ENCODE measurements at places on chromosomes 5 and 9.

GRCh38 chr5:67792891-67793290 lies 422.7 kb upstream of the PIK3R1 start:
- no peak overlapping the region for H3K27ac ChIP-seq
- H3K27me3 ChIP-seq, result no peaks in the 10 kb centered on the region
- H3K36me3 ChIP-seq, result no peaks in the 10 kb centered on the region
- no peaks in the 10 kb centered on the region for H3K4me1 ChIP-seq

DNA sequence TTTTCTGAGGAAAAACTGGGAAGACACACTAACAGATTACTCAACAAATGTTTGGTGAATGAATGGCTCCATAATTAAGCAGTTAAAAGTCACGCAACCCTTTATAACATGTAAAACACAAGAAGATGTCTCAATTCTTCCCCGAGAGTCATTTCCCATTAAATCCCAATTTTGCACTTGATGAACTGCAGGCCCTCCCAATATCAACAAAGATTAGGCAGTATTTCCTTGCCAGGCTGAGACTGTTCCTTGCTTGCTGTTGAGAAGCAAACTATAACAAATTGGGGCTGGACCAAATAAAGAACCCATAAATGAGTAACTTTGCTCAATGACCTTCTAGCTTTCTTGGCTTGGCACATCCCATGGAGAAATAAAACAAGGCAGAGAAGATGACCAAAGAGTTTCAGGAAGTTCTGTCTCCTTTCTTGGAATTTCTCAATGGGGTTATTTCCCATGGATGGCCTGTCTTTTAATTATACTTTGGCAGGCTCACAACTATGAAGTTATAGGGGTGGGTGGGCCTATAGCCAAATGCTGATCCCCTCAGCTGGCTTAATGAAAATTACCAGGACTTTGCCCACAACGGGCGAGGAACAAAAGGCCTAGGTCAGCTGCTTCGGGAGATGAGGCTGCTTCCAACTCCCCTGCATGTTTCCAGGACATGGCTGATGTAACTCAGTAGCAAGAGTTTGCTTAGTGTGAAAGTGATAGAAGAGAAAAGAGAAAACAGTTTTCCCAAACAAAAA lies 243.1 kb upstream of the RFX3 start:
- no peaks in the 10 kb centered on the region for H3K27me3 ChIP-seq
- no peak for DNase-seq
- peaks cover 10% of the 10 kb centered on the region for H3K4me1 ChIP-seq
- H3K4me3 ChIP-seq, result no peak overlapping the region
- H3K36me3 ChIP-seq, result no peaks in the 10 kb centered on the region

GRCh38 chr9:107685901-107686300 lies 196.3 kb upstream of the KLF4 start:
- H3K4me3 ChIP-seq, result no peak overlapping the region
- no peaks in the 10 kb centered on the region for H3K36me3 ChIP-seq
- DNase-seq, result no peak
- H3K27ac ChIP-seq, result no peak overlapping the region
- no peaks in the 10 kb centered on the region for H3K27me3 ChIP-seq

- no peaks in the 10 kb centered on the region for H3K36me3 ChIP-seq
- DNase-seq, result no peak
- H3K27ac ChIP-seq, result no peak overlapping the region
- no peaks in the 10 kb centered on the region for H3K27me3 ChIP-seq
- H3K4me3 ChIP-seq, result no peak overlapping the region
Observed at GRCh38 chr5:135060021-135060420, 26.0 kb upstream of the PITX1 start.

DNA sequence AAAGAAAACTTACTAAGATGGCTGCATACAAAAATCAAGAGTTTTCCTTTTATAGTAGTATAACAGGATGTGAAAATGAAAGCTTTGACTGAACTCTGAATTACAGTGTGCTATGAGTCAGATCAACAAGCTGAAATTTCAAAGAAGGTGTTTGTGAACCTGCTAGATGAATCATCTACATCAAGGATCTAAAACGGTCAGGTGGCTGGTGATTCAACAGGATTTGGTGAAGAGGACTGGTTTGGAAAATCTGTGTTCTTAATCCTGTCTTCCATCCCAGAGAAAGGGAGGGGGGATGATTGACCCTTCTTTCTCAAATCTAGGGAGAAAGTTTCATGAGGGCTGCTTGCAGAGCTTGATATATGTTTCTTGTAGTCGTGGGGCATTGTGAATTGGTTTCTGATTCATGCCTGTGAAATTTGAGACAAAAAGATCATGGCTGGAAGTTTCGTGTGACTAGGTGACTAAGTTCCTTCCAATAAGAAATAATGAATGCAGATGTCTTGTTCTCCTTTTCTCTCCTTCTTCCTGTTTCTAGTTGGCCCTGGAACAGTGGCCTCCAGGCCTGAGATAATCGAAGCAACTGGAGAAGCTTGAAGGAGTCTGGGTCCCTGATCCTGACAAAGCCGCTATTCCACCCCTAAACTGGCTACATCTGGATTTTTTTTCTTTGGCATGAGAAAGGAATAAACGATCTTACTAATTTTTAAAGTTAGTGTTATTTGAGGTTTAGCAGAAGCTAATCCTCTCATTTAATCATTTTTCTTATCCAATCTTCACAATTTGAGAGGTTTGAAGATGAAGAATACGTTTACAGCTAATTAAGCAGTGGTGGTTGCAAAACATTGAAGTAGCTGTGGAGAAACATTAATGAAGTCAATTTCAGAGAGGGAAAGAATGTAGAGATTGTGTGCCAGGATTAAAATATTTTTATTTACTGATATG lies 67.2 kb downstream of the MRPS30 start:
- DNase-seq, result peak; percentile 20
- no peaks in the 10 kb centered on the region for H3K27me3 ChIP-seq
- no peaks in the 10 kb centered on the region for H3K4me1 ChIP-seq
- no peaks in the 10 kb centered on the region for H3K36me3 ChIP-seq
- H3K4me3 ChIP-seq, result no peak overlapping the region

- no peak overlapping the region for H3K4me3 ChIP-seq
- H3K36me3 ChIP-seq, result no peaks in the 10 kb centered on the region
- H3K4me1 ChIP-seq, result peaks cover 2% of the 10 kb centered on the region
- no peaks in the 10 kb centered on the region for H3K27me3 ChIP-seq
Observed at GRCh38 chr5:11248966-11249365, 487.9 kb upstream of the DAP start.

- no peak overlapping the region for H3K4me3 ChIP-seq
- H3K27ac ChIP-seq, result no peak overlapping the region
- DNase-seq, result peak; percentile 64
- no peaks in the 10 kb centered on the region for H3K36me3 ChIP-seq
Observed at GRCh38 chr9:129317179-129318011, 139.3 kb upstream of the IER5L start.

DNA sequence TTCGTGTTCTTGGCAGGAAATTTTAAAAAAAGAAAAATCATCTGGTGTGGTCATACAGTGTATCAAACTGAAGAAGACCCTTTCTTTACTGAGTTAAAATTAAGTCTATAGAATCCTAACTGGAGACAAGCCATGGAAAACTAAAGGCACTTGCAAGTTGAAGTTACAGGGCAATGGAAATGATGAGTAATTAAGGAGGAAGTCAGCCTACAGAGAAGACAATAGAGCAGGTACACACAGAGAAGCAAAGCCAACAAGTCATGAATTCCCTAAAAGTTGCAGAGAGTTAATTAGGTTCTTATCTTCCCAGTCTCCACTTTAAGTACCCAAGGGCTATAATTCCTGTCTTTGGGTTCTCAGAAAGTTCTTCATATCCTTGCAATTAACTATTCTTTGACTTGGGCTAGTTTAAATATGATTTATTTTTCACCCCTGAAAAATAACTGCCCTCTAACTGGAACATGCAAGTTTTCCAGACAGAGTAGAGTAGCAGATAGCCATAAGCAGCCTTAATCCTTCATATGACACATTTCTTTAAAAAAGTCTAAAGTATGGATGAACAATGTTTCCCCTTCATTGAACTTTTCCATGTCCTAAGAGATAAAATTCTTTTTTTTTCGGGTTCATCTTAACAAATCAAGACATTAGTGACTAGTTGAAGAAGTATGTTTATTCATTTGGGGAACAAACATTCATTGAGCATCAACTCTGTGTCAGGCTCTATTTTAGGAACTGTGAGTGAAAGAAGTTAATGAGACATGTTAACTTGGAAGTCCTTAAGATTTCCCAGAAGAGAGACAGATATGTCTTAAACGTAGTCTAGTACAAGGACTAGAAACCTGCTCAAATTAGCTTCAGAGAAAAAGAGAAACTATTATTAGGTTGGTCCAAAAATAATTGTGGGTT lies 5.2 kb upstream of the ITGA2 start:
- no peaks in the 10 kb centered on the region for H3K27me3 ChIP-seq
- no peak overlapping the region for H3K4me3 ChIP-seq
- no peak overlapping the region for H3K27ac ChIP-seq

- no peaks in the 10 kb centered on the region for H3K36me3 ChIP-seq
- H3K27ac ChIP-seq, result no peak overlapping the region
- no peak for DNase-seq
- no peak overlapping the region for H3K4me3 ChIP-seq
Observed at GRCh38 chr5:77155179-77155785, 55.2 kb upstream of the PDE8B start.

DNA sequence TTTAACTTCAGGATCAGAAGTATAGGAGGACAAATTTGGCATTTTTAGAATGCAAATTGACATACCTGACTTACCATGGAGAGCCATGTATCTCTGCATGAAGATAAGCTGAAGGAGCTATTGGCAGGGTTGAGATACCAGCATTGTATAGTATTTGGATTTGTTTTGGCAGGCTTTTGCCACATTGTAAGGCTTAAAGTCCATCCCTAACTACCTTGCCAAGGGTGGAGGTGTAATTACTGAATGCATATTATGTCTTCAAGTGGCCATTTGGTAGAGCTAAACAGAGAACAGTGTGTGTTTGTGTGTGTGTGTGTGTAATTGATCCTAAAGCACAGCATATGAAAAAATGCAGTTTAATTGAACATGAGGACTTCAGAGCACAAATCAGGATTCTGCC lies 324.7 kb downstream of the FAM170A start:
- H3K4me3 ChIP-seq, result no peak overlapping the region
- no peak overlapping the region for H3K27ac ChIP-seq
- no peaks in the 10 kb centered on the region for H3K27me3 ChIP-seq
- peaks cover 11% of the 10 kb centered on the region for H3K4me1 ChIP-seq
- H3K36me3 ChIP-seq, result no peaks in the 10 kb centered on the region
- DNase-seq, result peak; percentile 40

DNA sequence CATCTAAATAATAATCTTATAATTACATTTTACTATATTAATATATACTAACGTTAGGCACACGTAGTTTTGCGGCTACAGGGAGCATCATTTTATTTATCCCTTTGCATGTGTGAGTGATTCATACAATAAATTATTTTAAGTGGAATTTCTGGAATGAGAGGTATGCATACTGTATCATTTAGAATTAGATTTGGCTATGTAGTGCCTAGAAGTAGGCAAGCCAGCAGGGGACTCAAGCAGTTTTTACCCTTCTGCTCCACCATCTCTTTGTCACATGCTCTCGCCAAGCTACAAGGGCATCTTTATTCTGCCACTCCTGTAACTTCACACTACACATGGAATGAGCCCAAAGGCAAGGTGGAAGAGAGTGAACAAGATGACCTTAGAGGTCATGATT lies 60.8 kb downstream of the MEGF10 start:
- H3K4me1 ChIP-seq, result no peaks in the 10 kb centered on the region
- DNase-seq, result peak; percentile 24
- H3K4me3 ChIP-seq, result no peak overlapping the region
- H3K27me3 ChIP-seq, result no peaks in the 10 kb centered on the region
- H3K36me3 ChIP-seq, result no peaks in the 10 kb centered on the region

- H3K36me3 ChIP-seq, result no peaks in the 10 kb centered on the region
- H3K27ac ChIP-seq, result no peak overlapping the region
- no peaks in the 10 kb centered on the region for H3K4me1 ChIP-seq
- DNase-seq, result no peak
Observed at GRCh38 chr9:73541923-73542322, 390.3 kb downstream of the ANXA1 start.

GRCh38 chr9:95815961-95816360 lies 59.5 kb upstream of the ERCC6L2 start:
- peaks cover 11% of the 10 kb centered on the region for H3K4me1 ChIP-seq
- H3K36me3 ChIP-seq, result no peaks in the 10 kb centered on the region
- no peak overlapping the region for H3K4me3 ChIP-seq
- DNase-seq, result no peak

DNA sequence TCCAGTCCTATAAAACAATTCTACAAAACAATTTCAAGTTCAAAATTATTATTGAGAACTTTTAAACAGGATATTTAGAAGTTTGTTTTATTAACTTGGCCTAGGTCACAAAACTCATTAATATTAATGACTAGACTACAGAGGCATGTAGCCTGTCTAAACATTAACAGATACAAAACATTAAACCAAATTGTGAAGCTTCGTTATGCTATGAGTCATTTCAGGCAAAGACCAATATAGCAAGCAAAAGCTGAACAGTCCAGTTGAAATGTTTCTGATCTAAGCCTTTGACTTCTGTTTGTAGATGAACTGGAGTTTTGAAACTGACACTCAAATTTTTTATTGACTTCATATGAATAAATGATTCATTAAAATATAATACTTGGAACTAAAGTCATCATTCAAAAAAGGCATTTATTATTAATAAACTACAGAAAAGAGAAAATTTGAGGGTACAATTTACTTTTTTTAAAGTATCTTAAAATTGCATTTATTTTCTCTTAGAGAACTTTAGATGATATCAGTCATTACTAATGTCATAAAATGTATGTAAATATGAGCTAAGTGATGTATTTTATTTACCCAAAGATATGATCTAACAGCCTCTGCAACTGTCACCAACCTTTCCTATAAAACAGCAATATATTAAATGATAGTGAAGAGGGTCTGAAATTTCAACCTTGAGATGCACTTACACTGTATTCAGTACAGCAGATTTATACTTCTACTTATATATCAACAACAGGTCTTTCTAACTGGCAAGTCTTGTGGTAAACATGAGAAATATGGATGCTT lies 188.8 kb downstream of the COMMD10 start:
- no peaks in the 10 kb centered on the region for H3K27me3 ChIP-seq
- H3K4me3 ChIP-seq, result no peak overlapping the region
- H3K27ac ChIP-seq, result no peak overlapping the region
- no peaks in the 10 kb centered on the region for H3K36me3 ChIP-seq
- H3K4me1 ChIP-seq, result no peaks in the 10 kb centered on the region

- no peak overlapping the region for H3K4me3 ChIP-seq
- no peak for DNase-seq
- H3K27me3 ChIP-seq, result no peaks in the 10 kb centered on the region
Observed at GRCh38 chr5:133742431-133742988, 130.2 kb upstream of the FSTL4 start.

- H3K4me3 ChIP-seq, result no peak overlapping the region
- no peaks in the 10 kb centered on the region for H3K36me3 ChIP-seq
- H3K27me3 ChIP-seq, result no peaks in the 10 kb centered on the region
- H3K27ac ChIP-seq, result no peak overlapping the region
- DNase-seq, result no peak
Observed at GRCh38 chr5:175752826-175753535, 95.1 kb downstream of the HRH2 start.
